ENCODE measurements at places on chromosomes 3 and 15. TPM values are rescaled to one million over a fixed set of nuclear protein-coding genes. Genes with fewer than 3 reads are reported as not detected.

The GOLGA8G gene
- total RNA-seq: not detected

The SELENOS gene
- 28.2 TPM for total RNA-seq

The ADAMTS7 gene
- total RNA-seq: 0.14 TPM

The ARNT2 gene
- not detected for total RNA-seq

The PAK6 gene
- 0.91 TPM for total RNA-seq

The FOXL2NB gene
- not detected for total RNA-seq

The CA12 gene
- total RNA-seq: not detected

The DOCK3 gene
- 3.3 TPM for total RNA-seq

The VEPH1 gene
- not detected for total RNA-seq

The GOLGA8H gene
- total RNA-seq: 0.54 TPM

The ZBTB47 gene
- 1.1 TPM for total RNA-seq

The PLA1A gene
- not detected for total RNA-seq

The ZDHHC3 gene
- total RNA-seq: 44.7 TPM

The MYRIP gene
- not detected for total RNA-seq

The DNASE1L3 gene
- not detected for total RNA-seq

The SEMA6D gene
- total RNA-seq: not detected

The EXD1 gene
- not detected for total RNA-seq

The GCNT3 gene
- not detected for total RNA-seq

The FMN1 gene
- 0.08 TPM for total RNA-seq

The GPX1 gene
- 90.6 TPM for total RNA-seq

The CSPG4 gene
- not detected for total RNA-seq

The TLE3 gene
- 80.5 TPM for total RNA-seq

The CHRM5 gene
- total RNA-seq: not detected

The CADPS gene
- not detected for total RNA-seq

The CNTN3 gene
- total RNA-seq: not detected

The ARHGEF26 gene
- total RNA-seq: not detected

The RSL24D1 gene
- 90.8 TPM for total RNA-seq

The RASA2 gene
- total RNA-seq: 70.8 TPM

The SMCO1 gene
- not detected for total RNA-seq

The CCDC33 gene
- total RNA-seq: 0.17 TPM

The EXOG gene
- total RNA-seq: 22.8 TPM

The TPRG1 gene
- 50.9 TPM for total RNA-seq

The SLCO2A1 gene
- not detected for total RNA-seq

The SLC22A14 gene
- 0.17 TPM for total RNA-seq

The KLHL40 gene
- not detected for total RNA-seq

The GOLIM4 gene
- total RNA-seq: 3.1 TPM

The TRH gene
- total RNA-seq: not detected

The MNS1 gene
- total RNA-seq: 0.80 TPM

The XRN1 gene
- 88.8 TPM for total RNA-seq
